ENCODE measurements at places on chromosomes 12 and 14.

DNA sequence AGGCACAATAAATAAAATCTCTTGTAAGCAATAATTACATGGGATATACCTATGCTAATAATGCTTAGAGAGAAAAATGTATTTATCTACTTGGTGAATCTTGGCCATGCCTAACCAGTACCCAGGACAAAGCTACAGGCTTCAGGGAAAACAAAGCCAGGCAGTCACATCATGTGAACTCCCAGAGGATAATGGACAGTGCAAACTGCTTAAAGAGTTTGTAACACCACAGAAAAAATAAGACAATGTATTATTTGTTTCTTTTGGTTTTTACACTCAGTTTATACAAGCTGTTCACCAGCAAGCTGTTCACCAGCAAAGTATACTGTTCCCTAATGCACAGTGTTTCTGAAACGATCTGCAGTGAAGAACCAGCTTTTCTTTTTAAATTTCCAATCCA, 38.0 kb downstream of the DICER1 start:
- DNase-seq = no peak

DNA sequence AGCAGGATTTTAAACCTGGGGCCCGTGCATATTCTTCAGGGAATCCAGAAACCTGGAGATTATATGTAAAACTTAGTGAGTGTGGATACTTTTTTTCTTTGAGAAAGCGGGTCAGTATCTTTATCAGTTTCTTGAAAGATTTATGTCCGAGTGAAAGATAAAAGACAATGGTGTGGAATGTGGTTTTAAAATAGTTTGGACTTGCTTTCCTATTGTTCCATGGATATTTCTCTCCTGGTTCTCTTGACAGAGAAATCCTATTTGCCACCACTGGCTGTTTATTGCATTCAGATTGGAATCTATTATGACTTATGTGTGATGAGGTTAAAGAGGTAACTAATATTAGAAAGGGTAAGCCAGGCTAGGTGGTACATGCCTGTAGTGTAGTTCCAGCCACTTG, 27.4 kb downstream of the KTN1 start:
- DNase-seq = no peak

GRCh38 chr14:99944241-99944651, 121.0 kb upstream of the EVL start:
- no peak for DNase-seq

DNA sequence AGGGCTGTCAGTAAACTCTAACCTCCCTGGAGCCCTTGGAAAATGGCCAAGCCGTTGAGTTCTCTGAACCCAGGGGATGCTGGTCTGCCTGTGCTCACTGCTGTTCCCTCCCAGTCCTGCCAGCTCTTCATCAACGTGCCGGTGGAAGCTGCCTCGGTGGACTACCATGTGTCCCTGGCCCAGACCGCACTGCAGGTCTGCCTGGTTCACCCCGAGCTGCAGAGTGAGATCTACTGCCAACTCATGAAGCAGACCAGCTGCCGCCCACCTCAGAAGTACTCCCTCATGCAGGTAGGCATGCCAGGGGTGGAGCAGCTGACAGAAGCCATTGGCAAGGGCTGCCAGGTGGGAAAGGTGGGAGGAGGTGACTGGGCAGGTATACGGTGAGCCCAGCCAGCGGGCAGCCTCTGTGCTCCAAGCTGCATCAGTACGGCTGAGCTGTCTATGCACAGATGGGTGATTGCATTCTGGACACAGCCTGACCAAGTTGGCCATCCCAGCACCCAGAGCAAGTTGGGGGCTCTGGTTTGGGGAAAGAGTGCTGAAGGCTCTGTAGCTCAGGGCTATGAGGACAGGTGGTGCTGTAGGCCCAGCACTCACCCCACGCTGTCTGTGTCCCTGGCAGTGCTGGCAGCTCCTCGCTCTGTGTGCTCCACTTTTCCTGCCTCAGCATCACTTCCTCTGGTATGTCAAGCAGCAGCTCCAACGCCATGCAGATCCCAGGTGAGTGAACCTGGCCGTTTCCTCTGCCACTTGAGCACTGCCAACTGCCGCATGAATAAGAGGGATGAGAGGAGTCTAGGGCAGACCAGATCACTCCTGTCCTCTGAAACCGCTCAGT, 21.9 kb downstream of the PIGH start:
- DNase-seq = no peak

DNA sequence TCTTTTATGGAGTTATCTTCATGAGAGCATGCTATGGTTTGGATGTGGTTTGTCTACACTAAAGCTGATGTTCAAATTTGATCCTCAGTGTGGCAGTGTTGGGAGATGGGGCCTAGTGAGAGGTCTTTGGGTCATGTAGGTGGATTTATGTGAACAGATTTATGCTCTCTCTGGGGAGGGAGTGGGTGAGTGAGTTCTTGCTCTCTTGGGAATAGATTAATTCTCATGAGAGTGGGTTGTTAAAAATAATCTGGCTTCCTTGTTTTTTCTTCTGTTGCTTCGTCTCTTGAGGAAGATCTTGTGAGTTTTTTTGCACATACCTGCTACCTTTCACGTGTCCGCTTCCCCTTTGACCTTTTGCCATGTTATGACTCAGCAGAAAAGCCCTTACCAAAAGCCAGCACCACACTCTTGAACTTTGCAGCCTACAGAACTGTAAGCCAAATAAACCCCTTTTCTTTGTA, 20.5 kb downstream of the DERA start:
- no peak for DNase-seq

GRCh38 chr12:124835656-124836410, 27.8 kb downstream of the SCARB1 start:
- no peak for DNase-seq

- DNase-seq = no peak
Measured at GRCh38 chr12:105936496-105936895, 202.3 kb downstream of the NUAK1 start.

DNA sequence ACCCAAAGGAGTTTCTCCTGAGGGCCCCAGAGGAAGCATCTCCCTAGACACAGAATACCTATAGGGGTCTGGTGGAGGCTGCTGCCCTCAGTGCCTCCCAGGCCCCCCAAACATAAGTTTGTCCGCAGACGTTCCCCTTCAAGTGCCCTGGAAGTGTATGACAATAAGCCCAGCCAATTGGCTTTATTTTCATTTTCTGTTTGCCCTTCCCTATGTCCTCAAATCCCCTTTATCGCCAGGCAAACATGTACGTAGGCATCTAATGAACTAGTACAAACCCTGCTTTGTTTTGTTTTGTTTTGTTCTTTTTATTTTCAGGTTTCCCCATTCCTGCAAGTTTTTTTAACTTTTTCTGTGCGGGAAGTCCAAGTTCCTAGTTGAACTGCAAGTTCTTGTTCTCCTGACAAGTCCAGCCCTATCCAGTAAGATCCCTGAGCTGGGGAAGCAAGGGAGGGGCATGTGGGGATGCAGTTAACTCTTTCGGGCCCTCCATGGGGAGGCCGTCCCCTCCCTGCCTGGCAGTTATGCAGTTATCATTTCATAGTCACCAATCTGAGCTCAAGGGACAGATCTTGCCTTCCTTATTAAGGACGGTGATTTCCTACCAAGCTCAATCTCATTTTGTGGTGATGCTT, 141.9 kb downstream of the KCNA5 start:
- DNase-seq = no peak

- DNase-seq = no peak
Measured at GRCh38 chr12:30345744-30346471, 349.8 kb downstream of the IPO8 start.

- no peak for DNase-seq
Measured at GRCh38 chr12:2735432-2735831, 59.3 kb upstream of the FKBP4 start.

DNA sequence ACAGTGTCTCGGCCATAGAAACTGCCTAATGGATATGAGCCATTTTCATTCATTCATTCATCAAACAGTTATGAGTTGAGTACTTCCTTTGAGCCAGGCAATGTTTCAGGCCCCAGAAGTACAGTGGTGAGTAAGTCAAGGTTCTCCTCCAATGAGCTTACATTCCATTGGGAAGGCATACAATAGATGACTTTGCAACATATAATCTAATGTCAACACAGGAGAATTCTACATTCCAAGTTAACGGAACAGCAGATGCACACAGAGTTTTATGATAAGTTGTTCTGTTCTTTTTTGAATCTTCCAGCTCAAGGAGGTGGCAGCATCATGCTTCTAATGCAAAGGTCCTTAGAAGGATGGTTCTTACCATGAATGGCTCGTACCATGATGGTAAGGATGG, 3.2 kb upstream of the RFC5 start:
- DNase-seq = no peak

DNA sequence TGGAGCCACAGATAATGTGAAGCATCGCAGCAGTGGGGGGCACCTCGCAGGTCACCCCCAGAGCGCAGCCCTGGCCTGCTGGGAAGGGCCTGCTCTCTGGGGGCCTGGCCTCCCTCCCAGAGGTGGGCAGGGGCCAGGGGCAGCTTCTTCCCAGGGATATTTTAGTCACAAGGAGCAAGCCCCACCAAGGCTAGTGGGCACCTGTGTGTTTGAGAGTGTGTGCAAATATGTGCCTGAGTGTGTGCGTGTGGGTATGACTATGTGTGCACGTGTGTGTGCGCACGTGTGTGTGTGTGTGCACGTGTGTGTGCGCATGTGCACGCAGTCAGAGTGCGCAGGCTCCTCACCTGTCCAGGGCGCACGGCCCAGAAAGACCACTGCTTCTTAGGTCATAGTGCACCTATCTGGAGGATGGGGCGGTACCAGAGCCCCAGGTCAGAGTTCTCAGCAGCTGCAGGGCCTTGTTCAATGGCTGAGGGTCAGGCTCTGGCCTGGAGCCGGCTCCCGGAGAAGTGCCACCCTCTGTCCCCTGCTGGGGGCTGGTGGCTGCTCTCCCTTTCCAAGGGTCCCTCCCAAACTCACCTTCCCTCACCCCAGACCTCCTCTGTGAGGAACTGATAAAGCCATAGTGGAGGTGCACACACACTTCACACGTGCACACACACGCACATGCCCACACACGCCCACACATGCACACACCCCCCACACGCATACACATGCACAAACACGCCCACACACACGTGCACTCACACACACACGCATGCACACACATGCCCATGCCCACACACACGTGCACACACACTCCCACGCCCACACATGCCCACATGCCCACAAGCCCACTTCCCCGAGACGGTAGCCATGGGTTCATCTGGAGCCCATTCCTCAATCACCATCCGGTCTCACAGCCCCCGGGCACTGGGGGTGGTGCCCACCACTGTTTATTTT, 128.5 kb downstream of the KIF26A start:
- DNase-seq = no peak

Measured in stimulated activated CD8-positive, alpha-beta memory T cell treated with anti-CD3 and anti-CD28 coated beads, Interleukin-15, amount 100 ng/mL, for 1 hour (primary cell).